ENCODE measurements at places on chromosomes 5 and 9. TPM values are rescaled to one million over a fixed set of nuclear protein-coding genes. Genes with fewer than 3 reads are reported as not detected.

DNA sequence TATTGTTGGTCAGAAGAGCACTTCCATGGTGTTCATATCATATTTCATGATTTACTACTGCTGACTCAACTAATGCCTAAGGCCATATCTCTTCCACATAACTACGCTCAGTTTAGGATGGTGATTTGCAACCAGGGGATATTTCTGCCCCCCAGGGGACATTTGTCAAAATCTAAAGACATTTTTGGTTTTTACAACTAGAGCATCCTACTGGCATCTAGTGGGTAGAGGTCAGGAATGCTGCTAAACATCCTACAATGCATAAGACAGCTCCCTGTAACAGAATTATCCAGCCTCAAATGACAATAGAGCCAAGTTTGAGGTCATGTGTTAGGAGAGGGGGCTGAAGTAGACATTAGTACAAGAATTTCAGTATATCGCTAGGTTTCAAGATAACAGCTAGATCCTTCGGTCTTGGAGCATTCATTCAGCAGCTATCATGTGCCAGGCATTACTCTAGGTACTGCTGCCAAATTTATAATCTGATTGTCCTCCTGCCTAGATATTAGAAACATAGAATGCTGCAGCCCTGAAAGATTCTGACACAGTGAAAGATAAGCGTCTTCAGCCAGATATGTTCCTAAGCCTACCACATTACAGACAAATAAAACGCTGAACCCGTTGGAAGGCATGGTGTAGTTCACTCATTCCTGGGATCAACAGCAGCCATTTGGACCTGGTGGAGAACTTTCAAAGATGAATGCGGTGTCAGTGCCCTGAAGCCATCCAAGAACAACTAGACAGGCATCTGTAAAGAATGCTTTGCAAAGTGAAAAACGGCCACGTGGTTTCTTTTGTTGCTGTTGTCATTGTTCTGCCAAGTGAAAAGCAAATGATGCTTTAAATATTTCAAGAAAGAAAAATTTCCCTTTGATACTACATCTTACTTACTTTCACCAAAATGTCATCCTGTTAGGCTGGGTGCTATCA is 55.5 kb upstream of the FST start:
- no peak for DNase-seq

- DNase-seq = peak; percentile 59
Measured at GRCh38 chr9:133119103-133119845, 1.8 kb downstream of the RALGDS start.

DNA sequence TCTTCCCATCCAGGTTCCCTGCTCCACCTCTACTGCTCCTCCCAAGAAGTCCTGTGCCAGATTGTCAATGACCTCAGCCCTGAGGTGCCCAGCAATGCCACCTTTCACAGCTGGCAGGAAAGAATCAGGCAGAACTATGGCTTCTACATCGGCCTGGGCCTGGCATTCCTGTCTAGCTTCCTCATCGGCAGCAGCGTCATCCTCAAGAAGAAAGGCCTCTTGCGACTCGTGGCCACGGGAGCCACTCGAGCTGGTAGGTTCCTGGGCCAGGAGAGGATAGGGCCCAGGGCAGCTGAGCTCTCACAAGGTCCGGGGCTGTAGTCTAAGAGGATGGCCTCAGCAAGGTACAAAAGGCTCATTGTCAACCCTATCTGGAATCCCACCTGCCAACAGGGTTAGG is 3.1 kb downstream of the NIPAL4 start:
- no peak for DNase-seq

- no peak for DNase-seq
Measured at GRCh38 chr5:33180900-33181299, 259.9 kb upstream of the TARS1 start.

Gene ASTN2
- total RNA-seq = 8.4 TPM

Gene ADAMTS2
- 55.4 TPM for total RNA-seq

Gene ARHGEF37
- total RNA-seq = 2.0 TPM

DNA sequence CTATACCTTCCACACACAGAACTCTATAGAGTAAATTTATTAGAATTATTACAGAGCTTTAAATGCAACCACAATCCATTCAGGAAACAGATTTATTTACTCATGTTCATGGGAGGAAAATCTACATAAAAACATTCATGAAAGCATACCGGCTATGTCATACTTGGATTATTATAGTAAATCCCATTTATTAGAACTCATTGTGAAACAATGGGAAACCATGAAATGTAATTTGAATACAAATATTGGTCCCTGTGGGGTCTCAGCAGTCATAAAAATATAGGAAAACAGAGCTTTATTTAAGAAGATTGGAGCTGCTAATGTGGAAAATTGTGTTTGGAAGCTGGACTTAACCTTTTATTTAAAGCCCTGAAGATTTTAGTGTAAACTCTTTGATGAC is 80.7 kb downstream of the HAPLN1 start:
- no peak for DNase-seq

Gene SLC23A1
- 19.6 TPM for total RNA-seq

DNA sequence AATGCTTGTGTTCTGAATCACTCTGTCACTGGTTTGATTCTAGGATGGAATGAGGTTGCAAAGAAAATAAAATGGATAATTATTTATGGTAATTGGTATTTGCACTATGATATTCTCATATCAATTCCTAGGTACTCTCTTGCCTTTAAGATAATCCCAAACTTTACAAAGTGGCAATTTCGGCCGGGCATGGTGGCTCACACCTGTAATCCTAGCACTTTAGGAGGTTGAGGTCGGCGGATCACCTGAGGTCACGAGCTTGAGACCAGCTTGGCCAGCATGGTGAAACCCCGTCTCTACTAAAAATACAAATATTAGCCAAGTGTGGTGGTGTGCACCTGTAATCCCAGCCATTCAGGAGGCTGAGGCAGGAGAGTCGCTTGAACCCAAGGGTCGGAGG is 1118.7 kb upstream of the C9orf72 start:
- no peak for DNase-seq

DNA sequence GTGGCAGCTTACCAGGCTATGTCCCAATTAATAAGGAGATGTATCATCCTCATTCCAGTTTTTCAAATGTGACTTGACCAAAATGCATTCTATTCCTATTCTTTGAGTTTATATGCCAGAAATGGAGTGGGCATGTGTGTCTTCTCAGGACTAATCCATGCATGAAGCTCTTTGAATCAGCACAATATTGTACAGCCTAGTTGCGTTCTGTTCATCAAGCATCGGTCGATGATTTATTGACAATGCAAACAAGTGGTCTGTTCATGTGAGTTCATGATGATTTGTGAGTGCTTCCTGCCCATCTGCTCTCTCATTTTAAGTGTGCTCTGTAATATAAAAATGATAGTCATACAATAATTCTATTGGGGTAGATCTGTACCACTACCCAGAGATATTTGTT is 48.3 kb downstream of the PALM2AKAP2 start:
- DNase-seq = no peak

DNA sequence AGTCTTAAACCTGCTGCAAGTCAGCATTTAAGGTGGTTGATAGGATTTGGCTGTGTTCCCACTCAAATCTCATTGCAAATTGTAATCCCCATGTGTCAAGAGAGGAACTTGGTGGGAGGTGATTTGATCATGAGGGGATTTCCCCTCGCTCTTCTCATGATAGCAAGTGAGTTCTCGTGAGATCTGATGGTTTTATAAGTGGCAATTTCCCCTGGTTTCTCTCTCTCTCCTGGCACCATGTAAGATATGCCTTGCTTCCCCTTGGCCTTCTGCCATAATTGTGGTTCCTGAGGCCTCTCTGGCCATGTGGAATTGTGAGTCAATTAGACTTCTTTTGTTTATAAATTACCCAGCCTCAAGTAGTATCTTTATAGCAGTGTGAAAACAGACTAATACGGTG is 84.3 kb upstream of the SMC2 start:
- DNase-seq = no peak

- DNase-seq = no peak
Measured at GRCh38 chr9:7086389-7086788, 328.6 kb downstream of the KDM4C start.

DNA sequence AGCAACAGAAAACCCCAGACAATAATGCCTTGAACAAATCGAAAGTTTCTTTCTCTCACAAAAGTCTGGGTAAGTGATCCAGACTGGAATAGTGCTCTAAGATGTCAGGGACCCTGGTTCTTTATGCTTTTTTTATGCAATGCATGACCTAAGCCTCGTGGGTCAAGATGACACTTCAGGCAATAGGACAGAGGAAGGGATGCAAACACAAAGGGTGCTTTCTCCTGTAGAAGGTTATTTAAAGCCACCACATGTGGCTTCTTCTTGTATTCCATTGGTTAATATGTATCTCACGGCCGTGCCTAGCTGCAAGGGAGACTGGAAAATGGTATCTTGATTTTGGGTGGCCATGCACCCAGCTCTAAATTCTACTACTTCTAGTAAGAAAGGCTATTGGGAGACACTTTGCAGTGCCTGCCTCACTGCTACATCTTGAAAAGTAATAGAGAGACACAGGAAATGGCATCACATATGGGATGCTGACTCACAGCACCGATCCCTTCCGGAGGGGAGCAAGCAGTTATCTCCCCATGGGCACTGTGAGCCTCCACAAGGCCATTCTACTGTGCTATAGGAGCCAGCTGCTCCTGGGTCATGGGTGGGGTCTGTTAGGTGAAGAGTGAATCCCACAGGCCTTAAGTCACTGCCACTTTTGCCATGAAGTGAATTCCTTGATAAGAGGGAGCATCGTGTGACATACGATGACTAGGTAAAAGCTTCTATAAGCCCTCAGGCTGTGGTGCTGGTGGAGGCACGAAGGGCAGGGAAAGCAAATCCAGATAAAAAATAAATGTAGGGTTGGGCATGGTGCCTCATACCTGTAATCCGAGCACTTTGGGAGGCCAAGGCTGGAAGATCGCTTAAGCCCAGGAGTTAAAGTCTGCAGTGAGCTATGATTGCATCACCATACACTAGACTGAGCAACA is 32.5 kb upstream of the RAB14 start:
- no peak for DNase-seq

All from hepatocyte (in vitro differentiated cells).